Stimulated activated CD8-positive, alpha-beta memory T cell treated with anti-CD3 and anti-CD28 coated beads, Interleukin-7, amount 100 ng/mL, for 48 hours (primary cell): ENCODE measurements at places on chromosomes 2 and 18.

GRCh38 chr18:68431111-68431921 lies 283.6 kb downstream of the TMX3 start:
- no peak for DNase-seq

DNA sequence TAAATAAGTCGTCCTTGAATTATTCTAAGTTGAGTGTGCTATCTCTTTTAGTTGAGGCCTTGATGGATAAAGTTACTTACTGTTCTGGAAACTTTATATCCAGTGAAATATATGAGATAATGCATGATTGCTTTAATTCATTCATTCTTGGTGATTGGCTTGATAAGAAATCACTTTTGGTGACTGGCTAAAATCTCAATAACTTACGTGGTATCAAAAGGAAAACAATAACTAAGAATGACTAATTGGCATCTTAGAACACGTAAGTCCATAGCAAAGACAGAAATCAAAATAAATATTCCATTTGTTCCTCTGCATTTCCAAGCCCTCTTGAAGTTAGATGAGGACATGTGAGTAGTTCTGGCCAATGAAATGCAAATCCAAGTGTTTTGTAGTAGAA lies 251.6 kb downstream of the NUP35 start:
- no peak for DNase-seq

DNA sequence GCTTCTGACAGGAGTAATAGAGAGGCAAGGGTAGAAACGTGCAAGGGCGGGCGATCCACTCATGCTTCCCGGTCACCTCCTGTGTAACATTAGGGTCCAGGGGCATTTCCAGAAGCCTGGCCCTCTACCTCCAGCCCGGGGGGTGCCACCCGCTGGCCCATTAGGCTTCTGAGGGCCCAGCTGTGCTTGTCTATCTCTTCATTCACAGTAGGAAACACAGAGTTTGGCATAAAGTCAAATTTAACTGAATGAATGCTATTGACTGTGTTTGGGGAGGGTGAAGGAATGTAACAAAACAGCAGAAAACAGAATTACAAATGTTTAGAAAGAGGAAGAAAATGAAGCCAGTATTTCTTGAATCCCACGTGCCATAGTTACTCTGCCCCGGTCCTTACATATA lies 112.4 kb upstream of the SLC66A3 start:
- no peak for DNase-seq

DNA sequence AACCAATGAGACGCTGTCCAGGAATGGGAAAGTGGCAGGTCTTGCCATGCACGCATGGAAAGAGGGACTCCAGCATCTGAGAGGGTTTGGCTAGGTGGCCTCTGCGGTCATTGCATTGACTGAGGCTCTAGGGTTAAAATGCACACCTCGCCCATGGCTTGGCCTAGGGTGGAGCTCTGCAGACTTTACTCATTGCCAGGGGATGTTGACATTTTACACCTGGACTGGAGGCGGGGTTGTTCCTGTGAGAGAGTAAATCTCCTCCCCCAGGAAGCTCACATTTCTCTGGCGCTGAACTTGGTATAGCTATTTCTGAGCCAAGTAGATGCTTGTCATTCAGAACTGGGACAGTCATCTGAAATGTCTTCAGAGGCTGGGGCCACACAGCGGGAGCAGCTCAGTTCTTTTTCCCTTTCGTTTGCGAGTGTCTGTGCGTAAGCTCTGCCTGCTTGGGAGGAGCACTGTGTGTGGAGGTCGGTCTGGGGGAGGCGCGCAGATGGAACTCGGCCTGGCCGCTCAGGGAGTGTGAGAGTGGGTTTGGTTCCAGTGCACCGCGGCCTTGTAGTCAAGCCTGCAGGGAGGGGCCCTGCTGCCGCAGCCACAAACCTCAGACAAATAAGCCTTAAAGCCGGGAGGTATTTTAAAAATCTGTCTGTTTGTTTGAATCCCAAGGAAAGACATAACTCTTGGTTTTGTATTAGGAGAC lies 76.5 kb downstream of the LPIN1 start:
- DNase-seq = no peak

DNA sequence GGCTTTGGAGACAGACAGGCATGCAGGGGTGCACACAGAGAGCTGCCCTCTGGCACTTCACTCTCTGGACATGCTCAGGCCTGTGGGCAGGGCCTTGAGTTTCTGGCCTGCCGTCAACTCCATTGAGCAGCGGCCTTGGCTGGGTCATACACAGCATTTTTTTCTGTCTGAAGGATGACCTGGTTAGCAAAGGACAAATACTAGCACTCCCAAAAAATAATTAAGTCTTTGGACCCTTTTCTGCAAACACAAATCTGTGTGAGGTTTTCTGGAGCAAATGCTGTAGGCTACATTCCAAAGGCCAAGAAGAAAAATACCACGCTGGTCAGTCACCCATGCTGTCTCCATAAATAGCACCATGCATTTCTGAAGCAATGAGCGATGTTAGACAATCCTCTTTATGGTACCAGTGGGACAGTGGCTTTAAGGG lies 124.7 kb upstream of the CTAGE1 start:
- DNase-seq = no peak

- DNase-seq = no peak
These were observed 86.8 kb upstream of the SP3 start for GRCh38 chr2:174051741-174052583.

DNA sequence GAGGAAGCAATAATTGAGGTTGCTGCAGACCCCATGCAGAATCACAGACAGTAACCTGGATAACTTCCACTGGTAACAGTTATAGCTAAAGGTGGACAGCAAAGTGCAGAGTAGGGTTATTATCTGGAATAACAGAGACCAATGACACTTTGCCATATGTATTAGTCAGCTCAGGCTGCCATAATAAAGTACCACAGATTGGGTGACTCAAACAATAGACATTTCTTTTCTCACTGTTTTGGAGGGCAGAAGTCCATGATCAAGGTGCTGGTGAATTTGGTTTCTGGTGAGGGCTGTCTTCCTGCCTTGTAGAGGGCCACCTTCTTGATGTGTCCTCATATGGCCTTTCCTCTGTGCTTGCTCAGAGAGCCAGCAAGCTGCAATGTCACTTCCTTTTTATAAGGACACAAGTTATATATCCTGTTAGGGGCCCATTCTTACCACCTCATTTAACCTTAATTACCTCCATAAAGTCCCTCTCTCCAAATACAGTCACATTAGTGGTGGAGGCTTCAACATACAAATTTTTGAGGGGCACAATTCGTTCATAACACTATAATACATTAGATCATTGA lies 191.0 kb upstream of the LRP1B start:
- no peak for DNase-seq

GRCh38 chr18:26503382-26503781 lies 45.0 kb downstream of the KCTD1 start:
- no peak for DNase-seq

- no peak for DNase-seq
These were observed 398.0 kb upstream of the DCC start for GRCh38 chr18:51941999-51942398.

- DNase-seq = no peak
These were observed 7.8 kb upstream of the PRKAG3 start for GRCh38 chr2:218839430-218839829.

GRCh38 chr18:72160510-72161445 lies 383.4 kb downstream of the CBLN2 start:
- no peak for DNase-seq

DNA sequence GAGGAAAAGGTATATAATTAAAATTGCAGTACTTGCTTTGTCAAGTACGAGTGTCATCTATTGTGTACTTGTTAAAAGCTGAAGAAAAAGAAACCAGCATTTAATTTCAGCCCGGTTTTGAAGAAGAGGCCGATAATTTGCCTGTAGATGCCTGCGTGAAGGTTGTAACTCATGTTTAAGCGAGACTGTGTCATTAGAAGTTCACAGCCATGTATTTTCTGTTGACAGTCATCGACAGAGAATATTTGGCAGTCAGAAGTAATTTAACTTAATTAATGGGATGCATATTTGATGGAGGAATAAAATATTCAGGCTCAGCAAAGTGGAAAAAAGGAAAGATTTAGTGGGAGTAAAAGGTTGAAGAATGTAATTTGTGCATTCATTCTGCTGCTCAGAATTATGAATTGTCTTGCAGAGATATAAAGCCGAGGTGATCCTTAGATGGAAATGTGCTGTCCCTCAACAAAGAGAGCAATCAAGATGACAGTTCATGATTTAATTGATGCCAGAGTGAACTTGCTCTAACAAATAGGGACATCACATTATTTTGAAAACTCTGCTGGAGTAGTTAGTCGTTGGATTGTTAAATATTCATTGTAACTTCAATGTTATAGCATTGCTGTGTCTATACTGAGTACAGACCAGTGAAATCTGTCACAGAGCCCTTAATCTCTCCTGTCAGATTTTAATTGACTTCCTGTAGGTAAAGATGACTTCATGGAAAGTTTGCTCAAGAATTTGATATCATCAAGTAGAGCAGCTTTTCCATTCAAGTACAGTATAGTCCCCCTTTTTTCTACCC lies 53.9 kb downstream of the ZNF407 start:
- DNase-seq = no peak

GRCh38 chr2:161020437-161020836 lies 139.8 kb upstream of the TANK start:
- no peak for DNase-seq

GRCh38 chr18:12031846-12032245 lies 50.5 kb downstream of the IMPA2 start:
- DNase-seq = no peak

- no peak for DNase-seq
These were observed 7.4 kb downstream of the DLX2 start for GRCh38 chr2:172095146-172095904.

DNA sequence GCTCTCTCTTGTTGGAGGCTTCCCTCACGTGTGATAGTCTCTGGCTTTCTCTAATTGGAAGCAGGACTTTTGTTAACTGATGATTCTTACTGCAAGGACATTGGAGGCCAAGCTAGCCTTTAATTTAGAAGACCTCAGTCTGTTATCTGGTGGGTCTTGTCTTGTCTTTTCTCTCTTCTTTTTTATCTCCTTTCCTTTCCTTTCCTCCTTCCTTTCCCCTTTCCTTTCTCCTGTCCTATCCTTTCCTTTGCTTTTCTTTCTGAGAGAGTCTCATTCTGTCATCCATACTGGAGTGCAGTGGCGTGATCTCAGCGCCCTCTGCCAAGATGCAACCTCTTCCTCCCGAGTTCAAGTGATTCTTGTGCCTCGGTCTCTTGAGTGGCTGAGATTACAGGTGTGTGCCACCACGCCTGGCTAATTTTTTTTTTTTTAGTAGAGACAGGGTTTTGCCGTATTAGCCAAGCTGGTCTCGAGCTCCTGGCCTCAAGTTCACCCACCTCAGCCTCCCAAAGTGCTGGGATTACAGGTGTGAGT lies 18.1 kb downstream of the CCNYL1 start:
- no peak for DNase-seq

GRCh38 chr18:25137197-25137472 lies 214.8 kb downstream of the ZNF521 start:
- DNase-seq = no peak

- DNase-seq = no peak
These were observed 61.4 kb downstream of the TSHZ1 start for GRCh38 chr18:75271952-75272351.

GRCh38 chr2:4151521-4151920 lies 448.1 kb downstream of the DCDC2C start:
- DNase-seq = no peak

GRCh38 chr18:40056079-40056692 lies 1898.8 kb upstream of the PIK3C3 start:
- DNase-seq = no peak

- no peak for DNase-seq
These were observed 9.9 kb downstream of the EPHA4 start for GRCh38 chr2:221562226-221562625.

DNA sequence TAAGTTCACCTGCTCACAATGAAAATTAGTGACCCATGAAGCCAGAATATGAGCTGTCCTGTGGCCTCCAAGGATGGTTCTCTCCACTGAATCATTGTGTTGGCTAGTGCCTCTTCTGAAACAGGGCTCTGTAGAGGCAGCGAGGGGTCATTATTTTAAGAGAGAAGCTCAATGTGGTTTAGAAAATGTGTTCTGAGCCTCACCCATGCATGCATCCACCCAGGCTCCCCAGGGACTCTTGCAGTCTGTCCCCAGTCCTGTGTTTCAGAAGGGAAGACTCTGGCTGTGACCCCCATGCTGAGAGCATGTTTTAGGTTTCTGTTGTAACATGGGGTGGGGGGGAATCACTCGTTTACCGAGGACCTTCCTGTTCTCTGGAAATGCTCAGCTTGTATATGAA lies 135.2 kb downstream of the RNF144A start:
- DNase-seq = no peak

- no peak for DNase-seq
These were observed 53.7 kb downstream of the EHD3 start for GRCh38 chr2:31287654-31288053.

- no peak for DNase-seq
These were observed 8.8 kb downstream of the TXNDC2 start for GRCh38 chr18:9894454-9895068.

- DNase-seq = no peak
These were observed 126.2 kb downstream of the PLB1 start for GRCh38 chr2:28622101-28622499.

DNA sequence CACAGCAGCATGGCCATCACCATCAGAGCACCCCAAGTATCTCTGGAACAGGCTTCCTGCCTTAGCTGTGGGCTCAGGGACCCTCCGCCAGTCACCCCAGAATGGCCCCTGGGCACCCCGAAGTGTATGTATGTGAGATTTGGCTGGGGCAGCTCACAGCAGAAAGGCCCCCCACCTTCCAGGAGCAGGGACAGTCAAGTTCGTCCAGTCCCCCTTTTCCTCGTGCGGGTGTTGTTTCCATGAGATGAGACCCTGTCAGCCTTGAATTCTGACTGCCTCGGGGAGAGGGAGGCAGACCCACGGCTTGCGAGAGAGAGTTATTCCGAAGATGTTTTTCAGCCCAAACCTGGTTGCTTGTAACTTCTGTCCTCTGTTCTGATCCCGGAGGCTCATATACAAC lies 290.9 kb upstream of the HDAC4 start:
- no peak for DNase-seq

DNA sequence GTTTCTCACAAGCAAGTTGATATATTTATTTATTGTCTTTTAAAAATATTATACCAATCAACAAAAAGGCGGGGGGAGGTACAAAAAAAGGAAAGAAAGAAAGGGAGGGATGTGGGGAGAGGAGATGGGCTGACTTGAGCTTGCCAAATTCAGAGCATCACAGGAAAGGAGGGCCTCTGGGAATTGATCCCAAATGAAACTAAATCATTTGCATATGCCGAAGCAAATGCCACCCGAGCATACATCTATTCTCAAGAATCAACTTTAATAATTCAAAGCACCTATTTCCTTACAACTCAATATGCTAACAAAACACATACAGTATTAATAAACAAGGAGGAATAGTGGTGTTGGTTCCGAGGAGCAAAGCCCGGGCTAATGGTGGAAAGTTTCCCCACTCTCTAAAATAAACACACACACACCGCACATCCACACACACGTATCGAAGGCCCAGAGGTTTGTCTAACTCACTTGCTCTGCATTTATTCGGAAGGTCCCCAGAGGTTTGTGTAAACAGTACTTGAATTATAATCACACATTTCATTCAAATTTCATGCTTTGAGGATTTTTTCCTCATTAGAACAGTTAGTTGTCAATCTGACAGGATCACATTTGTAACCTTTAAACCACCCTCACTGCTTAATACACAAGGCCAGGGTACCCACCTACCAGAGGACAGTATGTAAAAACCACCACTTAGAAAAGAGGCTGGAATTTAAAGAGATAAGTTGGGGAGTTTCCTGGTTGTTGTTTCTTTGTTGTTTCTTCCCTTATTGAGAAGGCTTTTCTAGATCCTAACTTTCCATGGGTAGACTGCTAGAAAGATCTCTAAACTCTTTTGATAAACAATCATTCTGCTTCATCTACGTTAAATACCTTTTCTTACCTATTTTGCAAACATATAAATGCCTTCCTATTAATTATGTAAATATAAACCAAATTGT lies 264.7 kb downstream of the TCF4 start:
- no peak for DNase-seq
